Thoracic aorta (tissue), 2 donors: ENCODE measurements at places on chromosomes 5 and 9. TPM values are rescaled to one million over a fixed set of nuclear protein-coding genes. Genes with fewer than 3 reads are reported as not detected.

- no peak for DNase-seq
Measured at GRCh38 chr9:87249029-87249428, 248.6 kb upstream of the DAPK1 start.

GRCh38 chr9:133718563-133719315 lies 19.4 kb downstream of the SARDH start:
- DNase-seq = no peak

DNA sequence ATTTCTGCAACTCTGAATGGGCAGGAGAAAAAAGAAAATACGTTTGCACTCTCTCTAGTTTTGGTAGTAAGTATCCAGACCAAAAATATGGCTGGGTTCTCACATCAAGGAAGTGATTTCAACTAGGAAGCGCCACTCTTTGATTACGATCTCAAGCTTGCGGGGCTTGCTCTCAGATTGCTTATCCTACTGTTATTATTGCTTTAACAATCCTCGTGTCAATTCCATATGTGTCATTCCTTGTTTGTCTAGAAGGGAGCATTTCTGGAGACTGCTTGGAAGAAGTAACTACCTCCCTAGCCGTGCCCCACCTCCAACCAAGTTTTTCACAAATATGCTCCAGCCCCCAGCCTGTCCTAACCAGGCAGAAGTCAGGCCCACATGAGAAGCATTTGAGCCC lies 3.5 kb downstream of the PRUNE2 start:
- no peak for DNase-seq

DNA sequence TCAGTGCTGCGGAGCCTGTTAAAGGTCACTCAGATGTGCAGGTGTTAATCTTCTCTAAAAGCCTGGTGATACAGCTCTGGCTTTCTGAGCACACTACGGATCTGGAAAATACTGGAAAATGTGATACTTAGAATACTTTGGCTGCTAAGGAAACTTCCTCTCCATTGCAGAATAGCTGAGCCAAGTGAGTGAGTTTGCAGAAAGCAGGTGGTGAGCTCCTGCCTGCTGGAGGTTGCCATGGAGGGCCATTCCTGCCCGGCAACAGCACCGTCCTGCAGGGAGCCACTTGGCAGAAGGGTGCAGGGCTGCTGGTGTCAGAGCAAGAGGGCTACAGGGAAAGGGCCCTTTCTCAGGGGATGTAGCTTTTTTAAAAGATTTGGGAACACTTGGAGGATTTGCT lies 40.7 kb downstream of the SECISBP2 start:
- DNase-seq = no peak

Gene GALNT12
- 30.1 TPM for total RNA-seq

GRCh38 chr5:6185574-6185973 lies 192.8 kb downstream of the MED10 start:
- no peak for DNase-seq

Gene CYLC2
- total RNA-seq = not detected

DNA sequence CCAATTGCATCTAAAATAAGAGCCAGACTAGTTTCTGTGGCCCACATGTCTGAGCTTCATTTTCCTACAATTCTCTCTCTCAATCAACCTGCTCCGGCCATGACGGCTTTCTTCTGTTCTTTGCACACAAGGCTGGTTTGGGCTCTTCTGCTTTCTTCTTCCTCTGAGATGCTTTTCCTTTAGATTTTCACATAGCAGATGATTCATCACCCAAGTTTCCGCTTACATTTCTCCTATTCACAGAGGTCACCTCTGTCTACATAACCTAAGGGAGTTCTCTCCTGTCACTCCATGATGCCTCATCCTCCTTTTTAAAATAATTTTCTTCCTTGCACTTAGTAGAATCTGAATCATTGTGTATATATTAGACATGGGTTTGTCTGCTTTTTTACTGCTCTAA lies 334.6 kb upstream of the TUSC1 start:
- no peak for DNase-seq
